A172 (cell line): ENCODE measurements at places on chromosomes 4 and X.
A peak's percentile ranks its signal among the peaks of the same experiment; 100 is the strongest.

DNA sequence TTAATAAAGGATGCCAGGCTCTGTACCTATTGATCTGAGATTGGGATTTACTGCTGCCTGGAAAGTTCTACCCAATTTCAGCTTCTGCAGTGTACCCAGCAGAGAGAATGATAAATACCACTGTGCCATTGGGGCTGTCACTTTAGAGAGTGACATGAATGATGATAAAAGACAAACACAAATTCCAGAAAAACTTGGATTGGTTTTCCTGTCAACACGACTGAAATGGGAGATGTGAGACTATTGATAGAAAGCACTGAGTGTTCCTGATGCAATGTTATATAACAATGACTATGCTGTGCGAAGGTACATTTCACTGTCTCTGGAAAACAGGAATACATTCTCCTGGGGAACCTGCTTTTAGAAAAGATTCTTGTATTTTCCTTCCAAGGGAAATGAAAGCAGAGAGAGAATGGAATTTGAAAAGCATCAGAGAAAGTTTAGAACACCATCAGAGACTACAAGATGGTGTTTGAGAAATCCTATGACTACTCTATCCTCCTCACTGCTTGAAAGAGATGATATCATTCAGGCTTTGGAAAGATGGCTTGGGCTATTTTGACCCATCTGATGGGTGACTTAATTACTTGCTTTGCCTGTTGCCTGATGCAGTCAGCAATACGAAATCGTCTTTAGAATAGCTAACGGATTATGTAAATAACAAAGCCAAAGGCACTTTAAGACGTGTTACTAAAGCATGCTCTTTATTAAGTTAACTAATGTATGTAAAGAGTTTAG, 49.7 kb downstream of the MID1IP1 start:
- DNase-seq = no peak

DNA sequence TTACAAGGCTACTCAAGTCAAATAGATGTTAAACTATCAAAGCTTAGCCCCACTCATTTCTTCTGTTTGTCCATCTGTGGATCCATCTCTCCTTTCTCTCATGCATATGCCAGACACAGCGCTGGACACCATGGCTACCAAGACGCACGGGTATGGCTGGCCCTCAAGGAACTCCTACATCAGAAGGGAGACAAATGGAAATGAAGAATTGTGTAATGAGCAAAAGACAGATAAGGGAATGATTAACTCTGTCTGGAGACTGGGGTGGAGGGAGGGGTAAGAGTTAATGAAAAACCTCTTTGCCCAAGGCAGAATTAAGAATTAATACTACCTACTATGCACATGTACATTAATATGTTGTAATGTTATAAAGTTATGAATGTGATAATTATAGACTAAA, 88.1 kb downstream of the MGST2 start:
- no peak for DNase-seq

DNA sequence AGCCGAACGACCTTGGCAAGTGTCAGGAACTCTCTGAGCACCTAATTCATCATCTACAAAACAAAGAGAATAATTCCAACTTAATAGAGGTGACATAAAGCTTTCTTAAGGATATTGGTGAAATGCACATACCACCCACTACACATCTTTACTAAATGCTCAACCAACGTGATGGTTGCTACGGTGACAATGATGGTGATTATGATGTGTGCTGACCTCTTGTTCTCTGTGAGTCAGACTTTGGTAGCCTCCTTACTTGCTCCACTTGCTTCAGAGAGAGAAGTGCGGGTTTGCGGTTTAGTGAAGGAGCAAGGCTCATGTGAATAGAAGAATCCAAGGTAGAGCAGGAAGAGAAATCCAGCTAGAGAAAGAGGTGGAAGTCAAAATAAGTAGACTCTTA, 52.8 kb upstream of the CLNK start:
- no peak for DNase-seq

GRCh38 chr4:106454581-106454980, 86.0 kb upstream of the GIMD1 start:
- no peak for DNase-seq

- DNase-seq = no peak
Observed at GRCh38 chr4:148574502-148574901, 132.3 kb upstream of the NR3C2 start.

DNA sequence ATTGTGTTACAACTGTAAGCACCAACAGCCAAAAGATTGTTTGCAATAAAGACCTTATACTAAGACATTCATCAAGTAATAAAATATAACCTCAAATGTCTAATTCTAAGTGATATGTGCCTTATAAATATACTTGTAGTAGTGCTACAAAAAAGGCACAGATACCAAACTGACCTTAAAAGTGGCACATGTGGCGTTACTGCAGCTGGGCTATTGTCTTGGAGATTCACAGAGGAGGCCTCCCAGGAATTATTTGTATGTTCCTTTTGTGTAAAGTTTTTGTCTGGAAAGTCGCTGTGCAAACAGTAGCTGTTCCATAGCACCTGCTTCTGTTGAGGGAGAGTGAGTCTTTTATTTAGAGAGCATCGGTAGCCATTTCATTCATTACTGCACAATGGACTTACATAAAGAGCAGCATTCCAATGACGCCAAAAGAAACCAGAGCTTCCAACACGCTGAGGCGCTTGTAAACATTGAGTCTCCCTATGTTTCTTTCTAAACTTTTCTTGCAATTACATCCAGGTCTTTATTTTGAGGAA, 143.7 kb downstream of the RPA4 start:
- no peak for DNase-seq

- DNase-seq = peak; percentile 44
Observed at GRCh38 chrX:18677161-18677869, 5.4 kb upstream of the RS1 start.

- no peak for DNase-seq
Observed at GRCh38 chr4:71689822-71690221, 94.1 kb downstream of the GC start.

- no peak for DNase-seq
Observed at GRCh38 chrX:78643874-78644273, 15.3 kb downstream of the RTL3 start.

- DNase-seq = no peak
Observed at GRCh38 chr4:95248720-95249425, 299.9 kb downstream of the UNC5C start.

DNA sequence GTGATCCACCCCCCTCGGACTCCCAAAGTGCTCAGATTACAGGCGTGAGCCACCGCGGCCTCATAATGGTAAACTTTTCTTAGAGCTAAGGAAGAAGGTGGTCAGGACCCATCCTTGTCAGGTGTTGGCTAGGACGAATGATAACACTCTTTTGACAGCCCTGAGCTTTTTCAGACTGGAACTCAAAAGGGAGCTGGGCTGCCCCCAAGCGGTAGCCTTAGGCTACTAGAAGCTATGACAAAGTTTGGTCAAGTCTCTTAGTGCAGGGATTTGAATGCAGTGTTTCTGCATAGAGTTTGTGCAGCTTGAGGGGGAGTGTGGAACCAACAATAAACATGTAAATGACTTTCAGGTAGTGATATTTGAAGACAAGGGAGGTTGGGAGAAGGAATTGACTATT, 11.8 kb upstream of the HSD17B10 start:
- DNase-seq = peak; percentile 33

GRCh38 chr4:17188125-17188524, 289.7 kb upstream of the LDB2 start:
- no peak for DNase-seq

DNA sequence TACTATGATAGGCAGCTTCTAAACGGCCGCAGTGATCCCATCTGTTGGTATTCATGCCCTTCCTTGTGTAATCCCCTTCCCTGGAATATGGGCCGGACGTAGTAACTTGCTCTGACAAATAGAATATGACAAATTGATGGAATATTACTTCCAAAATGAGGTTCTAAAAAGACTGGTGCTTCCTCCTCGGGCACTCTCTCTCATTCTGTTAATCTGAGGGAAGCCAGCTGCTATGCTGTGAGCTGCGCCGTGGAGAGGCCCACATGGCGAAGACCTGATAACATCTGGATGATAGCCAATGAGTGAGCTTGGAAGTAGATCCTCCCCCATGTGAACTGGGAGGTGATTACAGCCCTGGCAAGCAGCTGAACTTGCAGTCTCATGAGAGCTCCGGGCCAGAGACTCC, 27.2 kb upstream of the SLC25A4 start:
- DNase-seq = no peak

DNA sequence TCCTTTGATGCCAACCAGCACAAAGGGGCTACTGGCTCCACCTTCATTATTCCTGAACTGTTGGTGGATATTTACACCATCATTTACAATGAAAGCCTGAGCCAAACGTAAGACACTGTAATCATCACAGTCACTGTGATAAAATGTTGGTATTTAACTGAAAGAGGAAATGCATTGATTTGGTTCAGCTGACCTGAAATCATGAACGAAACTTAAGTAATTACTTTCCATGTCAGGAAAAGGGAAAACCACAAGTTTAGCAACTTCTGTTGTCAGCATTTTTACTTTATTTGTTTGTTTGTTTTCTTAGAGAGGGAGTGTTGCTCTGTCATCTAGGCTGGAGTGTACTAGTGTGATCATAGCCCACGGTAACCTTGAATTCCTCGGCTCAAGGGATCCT, 247.8 kb upstream of the FAM47A start:
- DNase-seq = no peak

DNA sequence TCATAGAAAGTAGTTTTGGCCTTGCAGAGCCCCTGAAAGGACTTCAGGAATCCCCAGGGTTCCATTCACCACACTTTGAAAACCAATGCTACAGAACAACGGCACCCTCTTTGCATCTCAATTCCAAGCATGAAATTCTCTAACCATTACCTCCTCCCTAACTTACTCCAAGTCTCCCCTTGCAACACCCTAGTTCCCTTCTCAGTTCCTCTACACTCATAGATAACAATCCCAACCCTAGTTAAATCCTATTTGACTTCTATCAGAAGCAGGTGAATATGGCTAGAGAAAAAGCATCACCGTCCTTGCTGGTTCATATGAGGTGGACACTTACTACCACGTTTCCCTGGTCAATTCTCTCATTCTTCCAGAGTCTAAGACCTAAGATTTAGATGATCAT, 2.4 kb downstream of the RCHY1 start:
- no peak for DNase-seq

GRCh38 chrX:101759000-101759399, 99.3 kb upstream of the ARMCX2 start:
- DNase-seq = peak; percentile 4

- DNase-seq = no peak
Observed at GRCh38 chr4:6955261-6955911, 45.8 kb downstream of the TBC1D14 start.

GRCh38 chr4:159655547-159655946, 552.7 kb downstream of the RAPGEF2 start:
- peak; percentile 87 for DNase-seq

DNA sequence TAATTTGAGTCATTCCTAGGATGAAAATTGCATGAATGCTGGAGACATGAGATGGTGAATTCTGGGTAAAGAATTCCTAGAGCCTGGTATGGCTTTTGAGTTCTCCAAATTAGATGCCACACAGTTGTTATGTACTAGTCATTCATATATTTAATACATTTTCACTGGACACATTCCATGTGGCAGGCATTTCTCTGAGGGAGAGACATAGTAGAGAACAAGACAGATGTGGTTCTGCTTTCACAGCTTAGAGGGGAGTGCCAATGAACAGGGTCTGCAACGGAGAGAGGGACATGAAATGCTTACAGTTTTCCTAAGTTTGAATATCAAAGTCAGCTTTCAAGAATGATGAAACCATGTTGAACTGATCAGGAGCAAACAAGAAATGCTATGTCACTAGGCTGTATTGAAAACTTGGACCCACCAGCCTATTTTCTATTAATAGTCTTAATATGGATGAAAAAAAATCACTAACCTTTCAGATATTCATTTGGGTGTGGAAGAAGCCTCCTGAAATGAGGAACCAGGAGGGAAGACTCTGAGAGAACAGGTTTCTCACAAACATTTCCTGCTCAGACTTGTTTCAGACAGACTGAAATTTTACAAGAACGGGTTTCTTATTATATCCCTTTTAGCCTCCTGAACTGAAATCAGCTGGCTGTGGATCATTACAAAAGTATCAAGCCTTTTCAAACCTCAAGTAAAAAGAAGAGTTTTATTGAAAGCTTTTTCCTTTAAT, 276.0 kb upstream of the TET2 start:
- DNase-seq = no peak

GRCh38 chrX:38055170-38055847, 49.0 kb downstream of the SYTL5 start:
- peak; percentile 55 for DNase-seq

GRCh38 chr4:77994194-77994721, 62.9 kb upstream of the FRAS1 start:
- DNase-seq = peak; percentile 25

GRCh38 chr4:65370709-65371108, 299.6 kb downstream of the EPHA5 start:
- DNase-seq = no peak

DNA sequence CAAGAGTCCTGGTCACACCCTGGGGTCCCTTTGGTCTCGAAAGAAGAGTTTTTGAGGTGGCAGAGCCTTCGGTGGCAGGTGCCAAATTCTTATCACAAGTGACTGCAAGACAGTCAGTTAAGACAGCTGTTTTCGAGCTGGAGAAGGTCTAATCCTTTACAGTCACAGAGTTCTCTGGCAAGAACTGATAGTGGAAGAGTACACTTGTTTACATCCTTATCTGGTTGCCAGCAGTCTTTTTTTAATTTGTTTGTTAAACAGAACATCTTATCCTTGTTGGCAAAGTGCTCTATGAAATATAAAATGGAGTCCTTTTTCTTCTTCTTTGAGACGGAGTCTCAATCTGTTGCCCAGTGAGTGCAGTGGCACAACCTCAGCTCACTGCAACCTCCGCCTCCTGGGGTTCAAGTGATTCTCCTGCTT, 50.4 kb upstream of the ELOVL6 start:
- DNase-seq = no peak

GRCh38 chrX:104679175-104679574, 113.2 kb downstream of the IL1RAPL2 start:
- DNase-seq = no peak

- no peak for DNase-seq
Observed at GRCh38 chrX:111262086-111262485, 8.2 kb downstream of the CAPN6 start.

GRCh38 chrX:19756597-19757131, 130.7 kb downstream of the SH3KBP1 start:
- no peak for DNase-seq

- DNase-seq = no peak
Observed at GRCh38 chr4:3479358-3480101, 16.4 kb downstream of the DOK7 start.

- DNase-seq = no peak
Observed at GRCh38 chr4:3802571-3803474, 36.6 kb downstream of the ADRA2C start.

GRCh38 chr4:26731351-26732035, 129.1 kb upstream of the STIM2 start:
- no peak for DNase-seq

DNA sequence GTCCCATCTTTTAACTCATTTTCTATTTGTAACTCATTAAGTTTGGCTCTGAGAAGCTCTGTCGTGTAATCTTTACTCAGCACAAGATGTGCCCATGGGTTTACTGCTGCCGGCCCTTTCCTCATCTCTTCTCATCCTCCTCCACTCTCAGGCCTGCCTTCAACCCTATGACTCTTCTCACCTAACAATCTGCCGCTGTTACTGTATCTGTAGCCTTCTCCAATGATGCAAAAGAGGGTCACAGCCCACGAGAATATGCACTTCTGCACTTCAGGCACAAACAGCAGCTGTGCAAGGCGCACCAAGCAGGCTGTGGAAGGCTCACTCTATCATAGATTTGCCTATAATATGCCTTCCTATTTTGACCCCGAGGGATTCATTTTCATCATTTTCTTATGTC, 546.5 kb upstream of the GALNTL6 start:
- DNase-seq = peak; percentile 1
